CD4-positive, alpha-beta T cell (primary cell): ENCODE measurements at places on chromosomes 16 and 17. TPM values are rescaled to one million over a fixed set of nuclear protein-coding genes. Genes with fewer than 3 reads are reported as not detected.

SCGB1C2 gene
- total RNA-seq, result not detected

DNA sequence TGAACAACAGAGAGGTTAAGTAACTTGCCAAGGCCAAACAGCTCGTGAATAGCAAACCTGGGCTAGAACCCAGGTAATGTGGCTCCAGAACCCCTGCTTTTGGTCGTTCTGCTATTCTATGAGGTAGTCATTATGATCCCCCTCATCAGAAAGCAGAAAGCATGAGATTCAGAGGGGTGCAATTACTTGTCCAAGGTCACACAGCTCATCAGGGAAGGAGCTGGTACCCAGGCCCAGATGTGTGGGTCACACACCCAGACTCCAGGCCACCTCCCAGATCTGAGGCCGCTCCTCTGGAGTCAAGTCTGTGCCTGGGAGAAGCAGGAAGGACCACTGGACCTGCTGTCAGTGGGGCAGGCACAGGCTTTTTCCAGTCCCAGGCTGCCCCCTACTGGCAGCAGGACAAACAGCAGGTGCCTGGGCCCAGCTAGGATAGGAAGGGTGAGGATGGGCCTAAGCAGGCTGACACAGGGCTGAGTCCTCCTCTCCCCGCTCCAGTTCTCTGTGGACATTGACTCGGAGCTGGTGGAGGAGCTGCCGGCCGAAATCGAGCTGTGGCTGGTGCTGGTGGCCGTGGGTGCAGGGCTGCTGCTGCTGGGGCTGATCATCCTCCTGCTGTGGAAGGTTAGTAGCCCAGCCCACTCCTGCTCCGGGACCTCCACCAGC, 7.8 kb upstream of the PDK2 start:
- H3K4me1 ChIP-seq, result peaks cover 3% of the 10 kb centered on the region
- DNase-seq, result peak; percentile 67
- H3K4me3 ChIP-seq, result no peak overlapping the region
- H3K27me3 ChIP-seq, result no peaks in the 10 kb centered on the region
- no peak overlapping the region for H3K27ac ChIP-seq

GRCh38 chr17:11582217-11582616, 16.1 kb upstream of the DNAH9 start:
- no peak overlapping the region for H3K4me3 ChIP-seq
- H3K4me1 ChIP-seq, result no peaks in the 10 kb centered on the region
- no peaks in the 10 kb centered on the region for H3K27me3 ChIP-seq
- H3K36me3 ChIP-seq, result no peaks in the 10 kb centered on the region

EXOC3L1 gene
- total RNA-seq, result not detected

SPATA33 gene
- 4.4 TPM for total RNA-seq

GRCh38 chr17:16948587-16949376, 23.1 kb downstream of the TNFRSF13B start:
- no peak overlapping the region for H3K4me3 ChIP-seq
- peaks cover 3% of the 10 kb centered on the region for H3K27me3 ChIP-seq
- DNase-seq, result no peak
- no peak overlapping the region for H3K27ac ChIP-seq
- no peaks in the 10 kb centered on the region for H3K4me1 ChIP-seq

GRCh38 chr17:71099003-71099714, 929.8 kb downstream of the KCNJ2 start:
- no peak for DNase-seq
- H3K27me3 ChIP-seq, result no peaks in the 10 kb centered on the region
- no peaks in the 10 kb centered on the region for H3K4me1 ChIP-seq
- no peaks in the 10 kb centered on the region for H3K36me3 ChIP-seq

AURKB gene
- 1.4 TPM for total RNA-seq

DNA sequence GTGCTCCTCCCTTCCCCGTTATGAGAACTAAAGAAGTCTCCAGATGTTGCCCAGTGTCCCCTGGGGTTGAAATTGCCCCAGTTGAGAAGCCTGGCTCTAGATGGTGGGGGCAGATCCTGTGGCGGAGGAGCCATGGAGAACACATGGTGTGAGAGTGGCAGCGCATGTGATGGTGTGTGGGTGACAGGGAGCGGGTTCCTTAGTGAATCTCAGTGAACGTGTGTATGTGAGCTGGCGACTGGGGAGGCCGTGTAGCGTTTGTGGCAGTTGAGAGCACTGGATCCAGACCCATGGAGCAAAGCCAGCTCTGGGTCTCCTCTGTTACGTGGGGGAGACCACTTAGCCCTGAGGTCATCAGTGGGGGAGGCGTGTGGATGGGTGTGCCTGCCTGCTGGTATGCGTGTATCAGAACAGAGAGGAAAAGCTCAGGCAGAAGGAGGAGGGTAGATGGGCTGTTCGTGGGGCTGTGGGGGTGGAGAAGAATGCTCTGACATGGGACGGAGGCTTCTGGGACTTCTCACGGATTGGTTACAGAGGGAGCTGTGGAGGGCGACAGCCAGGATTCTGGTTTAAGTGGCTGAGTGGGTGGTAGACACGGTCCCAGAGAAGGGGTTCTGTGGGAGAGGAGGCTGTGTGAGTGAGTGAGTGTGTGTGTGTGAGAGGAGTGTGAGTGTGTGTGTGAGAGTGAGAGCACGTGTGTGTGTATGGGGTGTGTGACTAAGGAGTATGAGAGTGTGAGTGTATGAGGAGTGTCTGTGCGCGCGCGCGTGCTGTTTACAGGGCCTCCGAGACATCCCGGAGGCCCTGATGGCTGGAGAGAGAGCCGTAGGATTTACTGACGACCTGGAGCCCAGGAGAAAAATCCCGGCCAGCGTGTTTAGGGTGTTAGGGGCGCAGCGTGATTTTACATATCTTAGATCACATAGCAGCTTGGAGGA, 193.8 kb downstream of the SNX29 start:
- no peaks in the 10 kb centered on the region for H3K27me3 ChIP-seq
- no peak overlapping the region for H3K4me3 ChIP-seq
- no peak overlapping the region for H3K27ac ChIP-seq
- peaks cover 8% of the 10 kb centered on the region for H3K36me3 ChIP-seq

GRCh38 chr17:80025796-80026195, 9.9 kb downstream of the TBC1D16 start:
- no peaks in the 10 kb centered on the region for H3K4me1 ChIP-seq
- no peak overlapping the region for H3K4me3 ChIP-seq
- no peak for DNase-seq
- H3K36me3 ChIP-seq, result no peaks in the 10 kb centered on the region

GRCh38 chr17:58231641-58232040, 6.7 kb upstream of the LPO start:
- H3K36me3 ChIP-seq, result no peaks in the 10 kb centered on the region
- H3K4me3 ChIP-seq, result no peak overlapping the region
- no peaks in the 10 kb centered on the region for H3K4me1 ChIP-seq
- H3K27me3 ChIP-seq, result peaks cover 10% of the 10 kb centered on the region
- no peak overlapping the region for H3K27ac ChIP-seq

DNA sequence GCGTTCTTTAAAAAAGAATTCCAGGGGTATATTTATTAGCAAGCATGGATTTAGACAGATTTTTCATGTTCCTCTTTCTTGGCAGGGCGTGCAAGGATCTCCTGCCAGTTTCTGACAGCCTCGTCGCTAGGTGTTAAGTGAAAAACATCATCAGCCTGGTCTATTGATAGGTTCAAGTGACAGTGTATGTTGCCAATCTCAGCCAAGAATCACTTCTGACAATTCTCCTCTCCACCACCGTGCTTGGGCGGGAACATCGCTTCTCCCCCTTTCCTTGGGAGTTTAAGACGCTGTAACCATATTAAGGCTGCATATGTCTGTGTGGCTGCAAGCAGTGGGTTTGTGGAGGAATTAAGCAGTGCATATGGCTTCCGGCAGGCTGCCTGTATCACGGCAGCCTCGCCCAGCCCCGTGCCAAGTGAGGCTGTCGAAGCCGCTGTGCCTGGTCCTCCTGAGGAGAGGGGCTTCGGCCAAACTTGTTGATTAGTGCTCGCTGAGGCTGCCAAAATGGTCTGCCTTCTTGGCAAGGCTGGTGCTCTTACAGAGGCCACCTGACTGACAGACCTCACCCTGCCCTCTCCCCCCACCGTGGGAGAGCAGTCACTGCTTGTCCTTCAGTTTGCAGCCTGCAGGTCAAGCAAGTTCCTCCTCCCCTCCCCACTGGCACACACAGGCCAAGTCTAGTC, 132.2 kb upstream of the MPHOSPH6 start:
- H3K36me3 ChIP-seq, result no peaks in the 10 kb centered on the region
- no peak overlapping the region for H3K27ac ChIP-seq
- no peak for DNase-seq
- no peaks in the 10 kb centered on the region for H3K4me1 ChIP-seq
- H3K4me3 ChIP-seq, result no peak overlapping the region
- H3K27me3 ChIP-seq, result no peaks in the 10 kb centered on the region

DNA sequence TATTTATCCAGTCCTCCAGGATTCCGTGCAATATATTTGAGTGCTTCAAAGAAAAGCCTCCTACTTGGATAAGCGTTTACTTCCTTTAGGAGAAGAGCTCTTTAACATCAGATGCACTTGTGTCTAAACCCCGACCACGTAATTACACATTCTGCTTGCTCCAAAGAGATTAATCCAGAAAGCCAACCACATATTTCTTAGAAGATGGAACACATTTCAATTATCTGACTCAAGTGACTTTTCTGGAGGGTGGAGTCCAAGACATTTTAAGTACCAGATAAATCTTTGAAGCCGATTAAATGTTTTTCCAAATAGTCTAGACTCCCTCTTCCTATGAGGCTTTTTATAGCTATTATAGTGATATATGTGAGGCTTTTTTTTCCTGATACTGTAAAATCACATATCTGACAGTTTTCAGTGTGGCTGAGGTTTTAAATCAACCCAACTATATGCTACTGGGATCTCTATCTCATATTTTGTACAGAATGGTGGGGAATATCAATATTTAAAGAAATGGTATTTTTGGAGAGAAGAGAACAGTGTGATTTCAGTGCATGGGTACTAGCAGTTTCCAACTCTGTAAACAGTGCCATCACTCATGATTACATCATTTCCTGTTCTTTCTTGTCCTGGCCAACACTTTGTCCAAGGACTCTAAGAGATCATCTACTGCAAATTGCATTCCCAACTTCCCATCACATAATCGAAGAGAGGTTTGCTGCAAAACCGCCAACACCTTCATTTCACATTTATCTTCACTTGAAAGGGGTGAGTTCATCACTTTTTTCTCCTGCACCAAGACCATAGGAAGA, 192.4 kb upstream of the HSBP1 start:
- H3K4me3 ChIP-seq, result no peak overlapping the region
- no peak overlapping the region for H3K27ac ChIP-seq
- H3K36me3 ChIP-seq, result no peaks in the 10 kb centered on the region
- DNase-seq, result no peak
- H3K4me1 ChIP-seq, result no peaks in the 10 kb centered on the region

DNA sequence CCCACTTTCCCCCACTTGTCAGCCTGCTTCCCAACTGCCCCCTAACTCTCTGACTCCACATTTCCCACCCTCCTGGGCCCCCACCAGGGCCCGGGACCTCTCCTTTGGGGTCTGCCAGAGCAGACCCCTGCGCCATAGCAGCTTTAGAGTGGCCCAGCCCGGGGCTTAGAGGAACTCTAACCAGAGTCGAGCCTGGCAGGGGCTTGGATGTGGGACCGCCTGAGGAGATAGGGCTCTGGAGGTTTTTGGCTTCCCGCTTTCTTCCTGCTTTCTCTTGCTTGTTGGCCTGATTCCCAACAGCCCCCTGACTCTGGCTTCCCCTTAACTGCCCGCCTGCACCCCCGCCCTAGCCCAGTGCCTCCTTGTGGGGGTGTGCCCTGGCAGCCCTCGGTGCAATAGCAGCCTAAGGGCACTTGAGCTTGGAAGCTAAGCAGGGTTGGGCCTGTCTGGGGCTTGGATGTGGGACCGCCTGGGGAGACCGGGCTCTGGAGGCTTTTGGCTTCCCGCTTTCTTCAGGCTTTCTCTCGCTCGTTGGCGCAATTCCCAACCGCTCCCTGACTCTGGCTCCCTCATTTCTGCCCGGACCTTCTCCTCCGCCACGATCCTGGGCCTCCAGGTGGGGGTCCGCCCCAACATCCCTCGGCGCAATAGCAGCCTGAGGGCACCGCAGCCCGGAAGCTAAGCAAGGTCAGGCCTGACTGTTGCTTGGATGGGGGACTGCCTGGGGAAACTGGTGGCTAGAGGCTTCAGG, 2292.0 kb downstream of the TP53TG3F start:
- H3K27me3 ChIP-seq, result no peaks in the 10 kb centered on the region
- no peak for DNase-seq
- no peaks in the 10 kb centered on the region for H3K4me1 ChIP-seq
- no peak overlapping the region for H3K27ac ChIP-seq
- H3K4me3 ChIP-seq, result no peak overlapping the region

GRCh38 chr16:49464877-49465504, 91.4 kb downstream of the C16orf78 start:
- no peaks in the 10 kb centered on the region for H3K36me3 ChIP-seq
- peak; percentile 40 for DNase-seq
- H3K4me1 ChIP-seq, result peaks cover 58% of the 10 kb centered on the region
- no peaks in the 10 kb centered on the region for H3K27me3 ChIP-seq
- no peak overlapping the region for H3K27ac ChIP-seq

YBX2 gene
- total RNA-seq, result not detected

DNA sequence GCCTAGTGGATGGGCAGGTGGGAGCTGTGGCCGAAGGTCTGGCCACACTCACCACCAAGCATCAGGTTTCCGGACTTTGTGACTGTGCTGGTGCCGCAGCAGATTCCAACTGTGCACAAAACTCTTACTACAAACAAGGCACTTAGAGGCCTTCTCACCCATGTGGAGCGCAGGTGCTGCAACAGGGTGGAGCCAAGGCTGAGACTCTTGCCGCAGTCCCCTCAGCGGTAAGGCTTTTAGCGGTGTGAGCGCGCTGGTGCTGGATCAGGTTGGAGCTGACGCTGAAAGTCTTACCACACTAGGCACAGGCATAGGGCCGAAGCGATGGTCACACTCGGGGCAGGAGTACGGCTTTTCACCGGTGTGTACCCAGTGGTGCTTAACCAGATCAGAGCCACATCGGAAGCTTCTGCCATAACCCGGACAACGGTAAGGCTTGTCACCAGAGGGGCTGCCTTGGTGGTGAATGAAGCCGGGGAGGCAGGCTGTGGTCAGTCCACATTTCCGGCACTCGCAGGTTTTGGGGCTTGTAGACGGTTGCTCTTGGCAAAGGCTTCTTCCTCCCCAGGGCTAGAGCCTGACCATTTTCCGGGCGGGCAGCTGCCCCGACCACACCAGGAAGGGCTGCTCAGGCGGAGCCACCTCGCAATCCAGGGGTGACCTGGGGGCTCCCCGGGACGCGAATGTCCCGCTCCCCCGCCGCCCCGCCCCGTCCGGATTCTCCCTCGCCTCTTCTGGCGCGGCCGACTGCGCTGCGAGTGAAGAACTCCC, 1.0 kb upstream of the ARMC5 start:
- no peaks in the 10 kb centered on the region for H3K27me3 ChIP-seq
- peaks cover 17% of the 10 kb centered on the region for H3K36me3 ChIP-seq
- H3K4me1 ChIP-seq, result peaks cover 61% of the 10 kb centered on the region
- H3K27ac ChIP-seq, result peak overlapping the region; percentile 98
- peak overlapping the region; percentile 97 for H3K4me3 ChIP-seq
- DNase-seq, result peak; percentile 78

GRCh38 chr16:64615630-64616280, 506.1 kb downstream of the CDH11 start:
- no peak overlapping the region for H3K4me3 ChIP-seq
- DNase-seq, result no peak
- no peaks in the 10 kb centered on the region for H3K4me1 ChIP-seq
- H3K36me3 ChIP-seq, result no peaks in the 10 kb centered on the region

GDPD1 gene
- 2.0 TPM for total RNA-seq
